ENCODE measurements at places on chromosomes 12 and 14.

DNA sequence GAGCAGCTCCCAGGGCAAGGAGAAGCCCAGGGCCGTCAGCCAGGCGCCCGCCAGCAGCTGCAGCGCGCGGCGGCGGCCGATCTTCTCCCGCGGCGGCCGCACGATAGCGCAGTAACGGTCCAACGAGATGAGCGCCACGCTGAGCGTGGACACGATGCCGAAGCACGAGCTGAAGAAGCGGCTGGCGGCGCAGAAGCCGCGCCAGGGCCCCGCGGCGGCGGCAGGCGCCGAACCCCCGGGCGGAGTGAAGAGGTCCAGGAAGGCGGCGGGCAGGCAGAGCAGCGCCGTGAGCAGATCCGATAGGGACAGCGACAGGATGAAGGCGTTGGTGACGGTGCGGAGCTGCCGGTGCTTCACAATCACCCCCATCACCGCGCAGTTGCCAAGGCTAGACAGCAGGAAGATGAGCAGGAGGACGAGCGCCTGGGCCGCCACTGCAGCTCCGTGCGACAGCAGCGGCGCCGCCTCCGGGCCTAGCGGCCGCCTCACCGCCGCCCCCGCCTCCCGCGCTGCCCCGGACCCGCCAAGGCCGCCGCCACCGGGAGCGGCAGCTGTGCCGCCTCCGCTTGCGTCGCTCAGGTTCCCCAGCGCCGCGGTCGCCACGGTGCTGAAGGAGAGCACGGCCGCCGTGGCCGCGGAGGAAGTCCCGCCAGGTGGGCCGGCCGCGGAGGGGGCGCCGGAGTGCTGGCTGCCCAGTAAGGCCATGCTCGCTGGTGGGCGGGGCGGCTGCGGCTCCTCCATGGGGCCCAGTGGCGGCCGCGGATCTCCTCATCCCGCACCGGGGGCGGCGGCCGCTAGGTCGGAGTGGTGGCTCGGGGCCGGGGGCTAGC is 479 bp downstream of the GPR135 start:
- peak; percentile 64 for DNase-seq

DNA sequence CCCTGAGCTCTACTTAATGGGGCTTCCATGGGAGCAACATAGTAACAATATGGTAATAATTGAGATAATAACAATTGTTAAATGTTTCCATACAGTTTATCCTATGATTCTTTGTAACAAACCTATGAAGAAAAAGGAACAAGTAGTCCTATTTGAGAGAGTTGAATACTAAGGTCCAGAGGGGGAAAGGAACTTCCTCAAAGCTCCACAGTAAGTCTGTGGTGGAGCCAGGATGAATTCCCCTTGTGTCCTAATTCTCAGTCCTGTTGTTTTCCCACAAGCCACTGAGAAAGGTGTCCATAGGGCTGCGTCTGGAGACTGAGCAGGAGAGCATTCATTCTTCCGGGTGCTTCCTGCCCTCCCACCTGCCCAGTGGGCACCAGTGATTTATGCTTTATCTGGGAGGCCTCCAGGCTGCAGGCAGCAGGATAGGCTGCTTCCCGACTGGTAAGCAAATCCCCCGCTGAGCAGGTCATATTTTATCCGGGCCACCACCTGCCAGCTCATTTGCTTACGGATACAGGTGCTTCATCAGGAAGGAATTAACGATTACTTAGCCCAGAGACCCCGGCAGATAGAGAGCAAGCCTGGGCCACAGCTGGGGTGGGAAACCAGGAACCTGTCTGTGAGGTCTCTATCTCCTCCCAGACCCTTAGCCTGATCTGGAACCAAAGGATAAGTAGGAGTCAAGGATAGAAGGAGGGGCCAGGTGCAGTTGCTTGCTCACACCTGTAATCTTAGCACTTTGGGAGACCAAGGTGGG is 33.9 kb upstream of the FAM222A start:
- DNase-seq, result peak; percentile 53

DNA sequence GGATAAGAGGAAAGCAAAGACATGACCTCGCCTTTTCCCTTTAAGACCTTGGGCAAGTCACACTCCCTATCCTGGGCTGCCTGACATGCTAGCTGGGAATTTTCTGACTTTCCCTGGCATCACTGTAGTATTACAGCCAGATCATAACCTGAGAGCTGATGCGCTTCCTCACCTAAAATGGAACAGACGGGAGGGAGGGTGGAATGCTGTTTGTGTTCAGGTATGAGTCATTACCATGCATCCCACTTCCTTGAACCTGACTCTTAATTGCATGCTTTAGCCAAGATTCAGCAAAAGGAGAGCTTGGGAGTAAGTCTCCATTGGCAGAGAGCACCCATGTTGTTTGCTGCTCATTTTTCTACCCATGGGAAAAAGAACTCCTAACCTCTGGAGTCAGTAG is 156.5 kb downstream of the KCNK10 start:
- DNase-seq, result no peak

- DNase-seq, result peak; percentile 2
These were observed 170.3 kb downstream of the TTC7B start for GRCh38 chr14:90645842-90646443.

DNA sequence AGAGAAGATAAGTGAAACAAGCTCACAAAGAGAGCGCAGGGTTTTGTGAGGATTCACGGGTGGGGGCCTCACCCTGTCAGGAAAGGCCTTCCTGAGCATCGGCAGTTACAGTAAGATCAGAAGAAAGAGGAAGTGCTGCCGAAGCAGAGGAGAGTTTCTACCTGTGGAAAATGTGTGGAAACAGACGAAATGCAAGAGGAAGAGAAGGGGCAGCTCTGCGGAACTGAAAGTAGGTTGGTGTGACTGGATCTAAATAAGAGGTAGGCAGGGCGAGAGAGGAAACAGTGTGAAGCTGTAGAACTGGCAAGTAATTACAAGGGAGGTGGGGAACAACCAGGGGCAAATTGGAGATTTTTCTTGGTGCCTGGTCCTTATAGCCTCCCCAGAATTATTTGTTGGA is 2.6 kb downstream of the GPR68 start:
- DNase-seq, result no peak

DNA sequence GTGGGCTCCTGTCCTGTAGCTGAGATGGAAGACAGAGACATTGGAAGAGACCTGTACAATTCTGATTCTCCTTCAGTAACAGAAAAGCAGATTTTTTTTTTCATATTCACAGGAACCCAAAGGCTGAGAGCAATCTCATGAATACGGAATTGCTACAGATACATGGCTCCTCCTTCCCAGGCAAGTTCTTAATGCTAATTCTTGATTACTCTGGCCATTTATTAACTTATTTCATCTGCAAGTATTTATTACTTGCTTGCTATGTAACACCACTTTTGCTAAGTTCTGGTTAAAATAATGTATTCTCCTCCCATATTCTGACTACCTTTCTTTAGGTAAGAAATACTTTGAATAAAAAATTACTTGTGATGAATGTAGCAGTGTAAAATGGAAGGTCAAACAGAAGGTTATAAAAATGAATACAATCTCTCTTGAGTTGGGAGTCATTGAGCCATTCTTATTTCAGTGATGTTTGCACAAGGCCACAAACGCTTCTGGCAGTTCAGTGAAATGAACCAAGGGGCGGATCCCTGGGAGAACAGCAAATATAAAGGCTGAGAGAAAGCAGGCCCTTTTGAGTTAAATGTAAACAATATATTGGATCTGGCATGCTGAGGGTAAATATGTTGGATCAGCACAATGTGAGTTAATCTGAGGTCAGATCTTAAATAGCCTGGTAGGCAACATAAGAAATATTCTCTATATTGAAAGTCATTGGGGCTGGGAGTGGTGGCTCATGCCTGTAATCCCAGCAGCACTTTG is 37.6 kb downstream of the MUCL1 start:
- DNase-seq, result peak; percentile 74

DNA sequence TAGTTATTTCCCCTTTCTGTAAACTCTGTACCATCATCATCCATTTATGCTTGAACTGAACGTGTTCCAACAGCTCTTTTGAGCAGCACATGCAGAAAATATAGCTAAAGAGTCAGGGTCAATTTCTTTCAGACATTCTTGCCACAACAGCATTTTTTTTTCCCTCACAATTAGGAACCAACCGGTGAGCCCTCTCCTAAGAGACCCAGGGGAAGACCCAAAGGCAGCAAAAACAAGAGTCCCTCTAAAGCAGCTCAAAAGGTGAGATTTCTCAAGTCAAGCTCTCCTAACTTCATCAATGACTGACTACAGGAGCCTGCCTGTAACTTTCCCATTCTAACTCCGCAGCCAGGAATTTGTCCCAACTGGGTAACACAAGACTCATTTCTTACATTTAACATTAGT is 3.5 kb downstream of the HMGA2 start:
- no peak for DNase-seq

DNA sequence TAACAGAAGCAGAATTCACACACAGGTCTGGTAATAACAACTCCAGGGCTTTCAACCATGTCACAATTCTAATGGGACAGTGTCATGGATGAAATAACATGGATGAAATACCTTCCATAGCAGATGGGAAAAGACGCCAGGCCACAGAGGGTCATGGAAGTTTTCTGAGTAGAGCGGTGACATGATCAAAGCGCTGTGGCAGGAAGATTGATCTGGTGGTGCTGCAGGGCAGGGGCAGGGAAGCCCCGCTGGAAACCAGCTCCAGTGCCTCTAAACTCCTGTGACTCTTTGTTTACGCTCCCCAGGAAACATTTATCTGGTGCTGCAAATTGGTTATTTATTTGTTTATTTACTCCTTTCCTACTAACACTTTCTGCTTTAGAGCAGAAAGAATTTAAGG is 108.3 kb upstream of the HMGA2 start:
- no peak for DNase-seq

GRCh38 chr12:111204788-111205241 is 164.1 kb downstream of the PHETA1 start:
- no peak for DNase-seq

DNA sequence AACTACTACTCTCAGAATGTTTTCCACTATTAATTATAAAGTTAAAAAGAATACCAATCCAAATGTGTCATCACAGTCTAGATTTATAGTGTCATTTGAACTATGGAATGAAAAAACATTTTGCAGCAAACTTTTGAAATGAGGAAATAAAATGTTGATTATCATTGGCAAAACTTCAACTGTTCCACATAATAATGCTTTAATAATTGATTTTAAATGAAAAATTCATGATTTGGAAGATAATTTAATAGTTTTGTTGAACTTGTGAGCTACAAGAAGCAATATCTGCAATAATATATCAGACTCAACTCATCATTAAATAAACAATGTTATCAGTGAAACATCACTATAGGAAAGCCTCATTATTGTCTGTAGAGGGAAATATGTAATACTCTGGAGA is 48.2 kb upstream of the DCN start:
- no peak for DNase-seq

- DNase-seq, result peak; percentile 59
These were observed at the start of gene LGR5 for GRCh38 chr12:71439613-71440344. Gene LGR5, plus strand, starts transcription at chr12:71439798. Its CDS starts 283 bp downstream, at chr12:71440081.

- no peak for DNase-seq
These were observed 456.1 kb downstream of the AEBP2 start for GRCh38 chr12:19895246-19896020.

DNA sequence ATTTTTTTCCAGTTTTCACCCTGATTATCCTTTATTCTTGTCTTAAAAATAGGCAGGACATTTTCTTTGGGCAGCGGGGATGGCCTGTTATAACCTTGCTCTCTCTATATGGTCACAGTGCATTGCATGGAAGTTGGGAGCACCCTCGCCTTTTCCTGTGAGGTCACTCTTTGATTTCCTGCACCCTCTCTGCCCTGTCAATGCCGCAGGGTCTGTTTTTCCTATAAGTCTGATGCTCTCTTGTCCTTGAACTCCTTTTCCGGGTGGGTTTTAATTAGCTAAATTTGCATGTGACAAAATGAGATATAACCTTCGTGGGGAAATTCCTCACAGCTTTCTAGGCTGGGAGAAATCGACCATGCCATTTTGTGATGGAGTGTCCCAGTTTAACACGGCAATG is 194.3 kb downstream of the CACNA1C start:
- DNase-seq, result no peak

- DNase-seq, result no peak
These were observed 38.9 kb upstream of the PSEN1 start for GRCh38 chr14:73097421-73097820.

GRCh38 chr14:74350928-74351323 is 2.7 kb downstream of the VRTN start:
- DNase-seq, result no peak

DNA sequence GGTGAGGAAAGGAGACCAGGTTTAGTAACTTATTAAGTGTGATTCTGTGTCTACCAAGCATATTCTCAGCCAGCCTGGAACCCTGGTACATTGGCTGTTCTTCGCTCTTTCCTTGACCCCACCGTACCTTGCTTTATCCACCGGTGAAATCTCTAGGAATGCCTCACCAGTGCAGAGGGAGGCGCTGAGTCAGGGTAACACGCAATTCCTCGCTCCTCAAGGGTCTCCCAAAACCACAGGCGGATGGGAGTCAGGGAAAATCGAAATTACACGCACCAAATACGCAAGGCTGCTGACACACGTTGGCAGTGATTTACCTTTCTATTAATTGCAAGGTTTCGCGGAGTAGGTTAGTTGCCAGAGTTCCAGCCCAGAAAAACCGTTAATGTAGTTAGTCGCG is 845 bp downstream of the L3HYPDH start:
- DNase-seq, result no peak

DNA sequence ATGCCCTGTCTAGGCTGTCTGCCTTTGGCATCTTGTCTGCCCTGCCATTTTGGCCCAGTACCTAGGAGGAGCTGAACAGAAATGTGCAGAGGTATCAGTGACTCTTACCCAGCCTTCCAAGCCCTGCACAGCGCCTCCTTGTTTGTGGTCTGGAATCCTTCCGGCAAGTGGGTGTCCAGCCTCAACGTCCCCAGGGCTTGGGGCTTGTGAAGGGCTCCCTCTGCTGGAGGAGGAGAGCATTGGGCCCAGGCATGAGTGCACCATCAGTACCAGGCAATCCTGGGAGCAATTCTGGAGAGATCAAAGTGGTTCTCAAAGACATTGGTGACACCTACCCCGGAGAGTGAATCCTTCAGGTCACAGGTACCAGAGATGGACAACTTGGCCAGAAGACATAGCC is 2.4 kb upstream of the TCL1B start:
- DNase-seq, result no peak

- DNase-seq, result no peak
These were observed 107.0 kb downstream of the VRK1 start for GRCh38 chr14:96904201-96904600.

DNA sequence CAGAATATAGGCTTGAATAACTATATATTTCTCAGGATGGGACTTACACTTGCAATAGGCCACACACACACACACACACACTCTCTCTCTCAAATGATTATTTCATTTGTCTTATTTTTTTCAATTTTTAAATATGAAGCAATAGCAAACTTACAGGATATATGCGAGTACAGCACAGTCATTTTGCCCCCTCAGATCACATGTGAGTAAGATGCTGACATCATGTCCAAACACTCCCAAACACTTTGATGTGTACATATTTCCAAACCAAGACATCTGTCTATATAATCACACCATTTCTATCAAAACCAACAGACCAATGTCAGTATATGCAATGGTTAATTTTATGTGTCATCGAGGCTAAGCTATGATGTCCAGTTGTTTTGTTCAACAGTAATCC is 1535.9 kb upstream of the FLRT2 start:
- DNase-seq, result no peak

Data from NCI-H1105 (cell line).